ENCODE measurements at places on chromosomes 7 and 10. TPM values are rescaled to one million over a fixed set of nuclear protein-coding genes. Genes with fewer than 3 reads are reported as not detected.

Gene SVOPL
- not detected for total RNA-seq

Gene FAM241B
- not detected for total RNA-seq

Gene HOXA3
- 0.10 TPM for total RNA-seq

Gene HMX2
- total RNA-seq: not detected

Gene PAPOLB
- total RNA-seq: 0.24 TPM

Gene SPDYE2
- not detected for total RNA-seq

Gene GOLGA7B
- not detected for total RNA-seq

Gene SEMA4G
- 0.94 TPM for total RNA-seq

Gene KLF14
- not detected for total RNA-seq

Gene DKK1
- total RNA-seq: 112 TPM

Gene GPR26
- not detected for total RNA-seq

Gene ZNF804B
- total RNA-seq: not detected

Gene TAS2R3
- total RNA-seq: 0.54 TPM

Gene EBLN1
- not detected for total RNA-seq

Gene ELAPOR2
- 3.1 TPM for total RNA-seq

Gene ANKRD30A
- not detected for total RNA-seq

Gene CPA1
- total RNA-seq: not detected

Gene TEX47
- total RNA-seq: not detected

Gene GIMAP4
- total RNA-seq: 0.54 TPM

Gene SYT15B
- total RNA-seq: not detected

Gene SLC29A4
- 1.6 TPM for total RNA-seq

Gene ZNF488
- total RNA-seq: not detected

Gene VPS37D
- 3.1 TPM for total RNA-seq

Gene SPDYE11
- not detected for total RNA-seq

Gene GHRHR
- not detected for total RNA-seq

Gene CALML3
- not detected for total RNA-seq

Gene ABCA13
- total RNA-seq: not detected

Gene SH2D4B
- total RNA-seq: not detected

Gene FXYD4
- not detected for total RNA-seq

Gene MSS51
- 0.68 TPM for total RNA-seq

Gene CPVL
- total RNA-seq: 6.1 TPM

Gene RNF32
- 1.7 TPM for total RNA-seq

Gene CACNB2
- 0.15 TPM for total RNA-seq

Measured in cardiac ventricle fibroblast (primary cell).